ENCODE measurements at places on chromosomes 6 and 20.

- no peak for DNase-seq
Observed at GRCh38 chr6:35071347-35071994, 69.7 kb downstream of the TCP11 start.

DNA sequence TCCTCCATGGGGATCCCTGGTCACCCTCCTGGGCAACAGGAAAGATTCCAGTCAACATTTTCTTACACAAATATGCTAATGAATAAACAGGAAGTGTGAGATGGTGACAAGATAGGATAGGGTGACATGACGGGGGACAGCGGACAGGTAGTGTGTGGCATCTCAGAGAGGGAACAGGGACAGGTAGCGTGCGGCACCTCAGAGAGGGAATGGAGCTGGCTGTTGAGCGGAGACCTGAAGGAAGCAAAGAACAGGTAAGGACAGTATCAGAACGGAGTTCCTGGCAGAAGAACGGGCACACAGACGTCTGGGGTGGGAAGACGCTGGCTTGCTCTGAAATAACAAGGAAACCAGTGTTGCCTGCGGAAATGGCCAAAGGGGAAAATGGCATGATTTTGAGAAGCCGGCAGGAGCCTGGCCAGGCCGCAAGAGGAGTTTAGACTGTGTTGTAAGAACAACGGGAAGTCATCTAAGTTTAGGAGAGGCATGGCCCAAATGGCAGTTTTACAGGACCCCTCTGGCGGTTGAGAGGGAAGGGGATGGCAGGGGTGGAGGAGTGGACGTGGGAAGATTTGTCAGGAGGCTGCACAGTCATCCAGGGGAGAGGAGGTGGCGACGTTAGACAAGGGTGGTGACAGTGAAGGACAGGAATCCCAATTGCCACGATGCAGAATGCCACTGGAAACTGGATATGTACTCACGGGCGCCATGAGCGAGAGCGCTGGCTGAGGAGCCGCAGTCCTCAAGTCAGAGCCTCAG, 111.6 kb downstream of the JPH2 start:
- DNase-seq, result no peak

- DNase-seq, result no peak
Observed at GRCh38 chr6:163589387-163589786, 174.9 kb downstream of the QKI start.

DNA sequence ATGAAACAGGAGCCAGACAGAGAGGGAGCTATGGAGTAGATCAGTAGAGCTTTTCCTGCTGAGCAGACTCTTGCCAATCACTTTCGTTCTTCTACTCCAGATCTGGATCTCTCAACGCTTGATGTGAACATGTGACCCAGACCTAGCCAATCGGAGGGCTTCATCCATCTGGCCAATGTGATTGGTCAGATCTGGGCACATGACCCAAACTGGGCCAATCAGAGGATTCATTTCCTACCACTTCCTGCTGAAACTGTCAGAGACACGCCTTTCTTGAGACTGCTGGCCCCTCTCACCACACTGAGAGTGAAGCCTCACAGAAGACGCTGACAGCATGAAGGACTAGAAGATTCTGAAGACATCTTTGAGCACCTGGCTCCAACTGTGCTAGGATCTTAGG, 44.2 kb upstream of the ZMYND8 start:
- DNase-seq, result no peak

DNA sequence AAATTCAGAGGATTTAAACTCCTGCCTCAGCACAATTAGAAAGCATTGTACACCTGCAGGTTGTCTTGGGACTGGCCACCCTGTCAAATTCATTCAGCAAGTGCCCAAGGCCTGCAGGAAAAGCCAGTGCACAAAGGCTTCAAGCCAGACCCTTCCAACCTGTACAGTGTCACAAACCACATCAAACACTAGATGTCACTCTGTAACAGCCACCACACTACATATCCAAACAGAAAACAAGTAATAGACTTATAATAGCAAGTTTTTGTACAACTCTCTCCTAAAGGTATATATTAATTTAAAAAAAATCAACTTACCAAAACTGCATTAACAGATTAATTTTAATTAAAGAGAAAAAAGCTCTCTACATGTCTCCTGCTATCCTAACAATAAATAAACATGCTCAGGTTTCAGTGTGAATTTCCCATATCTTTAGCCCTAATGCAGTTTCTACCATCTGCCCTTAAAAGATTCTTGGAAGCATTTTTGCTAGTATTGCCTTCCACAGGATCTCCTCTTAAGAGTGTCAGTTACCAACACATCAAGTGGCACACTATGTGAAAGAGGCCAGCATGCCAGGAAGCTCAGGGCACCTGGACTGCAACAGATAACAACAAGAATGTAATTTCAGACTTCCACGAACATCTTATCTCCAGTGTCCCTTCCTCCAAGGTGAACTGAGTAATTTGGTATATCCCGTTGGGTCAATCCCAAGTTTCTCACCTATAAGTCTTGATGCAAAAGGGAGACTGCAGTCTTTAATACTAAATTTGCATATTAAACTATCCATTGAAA, 47.5 kb downstream of the RALGAPA2 start:
- DNase-seq, result no peak

- no peak for DNase-seq
Observed at GRCh38 chr20:17445543-17445942, 85.6 kb downstream of the BFSP1 start.

DNA sequence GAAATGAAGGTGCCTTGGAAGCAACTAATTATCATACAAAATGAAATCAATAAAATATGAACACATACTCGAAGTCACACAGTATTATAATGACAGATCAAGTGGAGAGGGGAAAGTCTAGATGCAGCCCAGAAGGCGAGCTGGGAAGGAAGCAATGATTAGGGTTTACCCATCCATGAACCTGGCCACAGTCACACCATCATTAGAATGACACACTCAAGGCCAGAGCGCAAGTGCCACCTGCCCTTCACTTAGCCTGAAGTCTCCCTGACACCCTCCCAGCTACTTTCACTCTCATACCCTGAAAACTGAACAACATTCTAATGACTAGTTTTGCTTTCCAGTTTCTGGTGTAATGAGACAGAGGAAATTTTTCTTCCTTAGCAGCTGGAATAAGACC, 302.8 kb upstream of the JARID2 start:
- DNase-seq, result no peak

DNA sequence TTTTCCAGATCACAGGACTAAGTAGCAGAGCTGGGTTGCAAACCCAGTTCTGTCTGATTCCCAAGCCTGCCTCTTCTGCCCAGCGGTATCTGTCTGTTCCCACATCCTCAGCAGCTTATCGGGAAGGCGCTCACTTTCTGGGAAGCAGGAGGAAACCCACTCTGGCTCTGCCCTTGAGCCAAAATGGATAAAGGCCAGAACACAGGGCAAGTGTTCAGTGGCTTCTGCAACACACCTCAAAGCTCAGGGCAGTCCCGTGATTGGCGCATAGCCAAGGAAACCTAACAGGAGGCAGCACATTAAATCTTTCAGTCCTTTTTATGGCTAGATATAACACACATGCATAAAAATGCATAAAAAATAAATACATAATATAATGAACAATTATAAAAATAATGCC, 262.2 kb downstream of the NRN1 start:
- no peak for DNase-seq

GRCh38 chr6:155374681-155375080, 60.4 kb upstream of the TFB1M start:
- no peak for DNase-seq

DNA sequence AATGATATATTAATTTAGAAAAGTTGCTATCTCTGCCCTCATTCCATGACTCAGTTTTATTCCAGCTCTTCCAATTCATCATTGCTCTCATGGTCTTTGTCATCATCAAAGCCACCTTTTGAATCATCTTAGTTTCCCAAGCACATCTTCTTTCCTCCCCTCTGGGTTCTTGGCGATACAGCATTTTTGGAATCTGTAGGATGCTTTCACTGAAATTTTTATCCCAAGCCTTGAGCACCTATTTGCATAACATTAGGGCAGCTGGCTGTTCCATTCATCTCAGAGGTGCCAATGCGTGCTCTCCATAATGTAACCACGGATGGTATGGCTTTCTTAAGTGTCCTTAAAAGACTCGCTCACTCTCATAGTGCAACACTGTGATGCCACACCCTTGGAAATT, 100.4 kb downstream of the SNX5 start:
- DNase-seq, result no peak

DNA sequence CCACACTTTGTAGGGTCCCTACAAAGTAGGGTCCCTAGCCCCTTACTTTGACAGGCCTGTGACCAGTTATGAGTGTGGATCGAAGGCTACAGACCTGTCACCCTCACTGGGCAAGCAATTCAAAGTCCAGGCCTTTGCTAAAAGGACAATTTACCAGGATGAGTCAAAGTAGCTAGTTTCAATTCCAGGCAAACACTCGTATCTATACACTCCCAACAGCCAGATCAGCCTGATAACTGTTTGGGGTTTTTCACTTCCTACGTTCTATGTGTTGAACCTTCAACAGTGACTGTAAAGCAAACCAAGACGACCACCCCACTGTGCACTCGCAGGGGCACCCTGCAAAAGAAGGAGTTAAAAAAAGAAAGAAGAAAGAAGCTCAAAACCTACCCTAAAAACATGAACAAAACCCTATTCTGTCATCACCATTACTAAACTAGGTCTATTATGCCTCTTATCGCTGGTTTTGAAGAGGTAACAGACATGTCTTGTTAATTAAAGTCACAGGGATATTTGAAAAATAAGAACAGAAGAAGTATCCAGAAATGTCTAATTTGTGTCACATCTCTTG, 3.2 kb downstream of the GFOD1 start:
- DNase-seq, result no peak
